ENCODE measurements at places on chromosomes 2 and 18. TPM values are rescaled to one million over a fixed set of nuclear protein-coding genes. Genes with fewer than 3 reads are reported as not detected.

DNA sequence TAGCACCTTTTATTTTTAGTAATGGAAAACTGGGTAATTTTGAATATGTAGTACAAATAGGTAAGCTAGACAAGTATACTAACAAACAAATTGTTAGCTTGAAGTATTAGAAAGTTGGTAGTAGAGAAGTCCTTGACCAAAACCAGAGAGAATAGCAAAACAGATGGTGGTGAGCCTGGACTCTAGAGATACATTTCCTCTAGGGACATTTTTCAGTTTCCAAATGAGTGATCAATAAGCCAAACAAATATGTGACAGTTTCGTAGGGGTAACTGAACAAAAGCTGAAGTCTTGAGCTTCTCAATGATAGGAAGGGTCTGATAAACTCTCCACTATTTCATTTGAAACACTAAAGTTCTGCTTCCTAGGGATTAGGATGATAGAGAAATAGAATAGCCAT is 692.0 kb upstream of the FAM98A start:
- no peaks in the 10 kb centered on the region for H3K4me1 ChIP-seq
- H3K4me3 ChIP-seq, result no peak overlapping the region
- no peak for DNase-seq
- H3K27ac ChIP-seq, result no peak overlapping the region
- H3K36me3 ChIP-seq, result no peaks in the 10 kb centered on the region

GRCh38 chr2:207164006-207164831 is 1.5 kb downstream of the KLF7 start:
- peaks cover 11% of the 10 kb centered on the region for H3K4me1 ChIP-seq
- H3K27me3 ChIP-seq, result no peaks in the 10 kb centered on the region
- no peaks in the 10 kb centered on the region for H3K36me3 ChIP-seq
- no peak overlapping the region for H3K27ac ChIP-seq
- peak overlapping the region; percentile 84 for H3K4me3 ChIP-seq
- DNase-seq, result peak; percentile 16

Gene SPEG
- 1.0 TPM for total RNA-seq

Gene DRC1
- not detected for total RNA-seq

GRCh38 chr2:175836361-175836760 is 165.7 kb downstream of the LNPK start:
- H3K27ac ChIP-seq, result no peak overlapping the region
- H3K4me3 ChIP-seq, result no peak overlapping the region
- no peak for DNase-seq
- H3K36me3 ChIP-seq, result no peaks in the 10 kb centered on the region
- H3K4me1 ChIP-seq, result no peaks in the 10 kb centered on the region

Gene TFPI
- total RNA-seq, result not detected

DNA sequence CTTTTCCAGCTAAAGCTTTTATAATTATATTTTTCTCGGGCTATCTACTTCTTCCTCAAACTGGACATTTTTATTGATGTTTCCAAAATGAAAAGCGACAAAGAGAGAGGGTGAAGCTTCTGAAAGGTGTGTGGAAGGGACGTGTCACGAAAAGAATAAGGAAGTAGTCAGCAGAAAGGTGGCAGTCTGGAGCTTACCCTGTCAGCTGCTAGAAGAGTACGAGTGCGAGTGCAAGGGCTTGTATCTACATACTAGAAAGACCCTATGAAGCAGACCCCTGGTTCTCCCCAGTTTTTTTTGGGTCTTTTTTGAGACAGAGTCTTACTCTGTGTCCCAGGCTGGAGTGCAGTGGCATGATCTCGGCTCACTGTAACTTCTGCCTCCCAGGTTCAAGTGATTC is 14.6 kb downstream of the FHL2 start:
- H3K4me1 ChIP-seq, result no peaks in the 10 kb centered on the region
- no peak for DNase-seq
- H3K27me3 ChIP-seq, result no peaks in the 10 kb centered on the region
- H3K27ac ChIP-seq, result no peak overlapping the region
- H3K36me3 ChIP-seq, result no peaks in the 10 kb centered on the region

DNA sequence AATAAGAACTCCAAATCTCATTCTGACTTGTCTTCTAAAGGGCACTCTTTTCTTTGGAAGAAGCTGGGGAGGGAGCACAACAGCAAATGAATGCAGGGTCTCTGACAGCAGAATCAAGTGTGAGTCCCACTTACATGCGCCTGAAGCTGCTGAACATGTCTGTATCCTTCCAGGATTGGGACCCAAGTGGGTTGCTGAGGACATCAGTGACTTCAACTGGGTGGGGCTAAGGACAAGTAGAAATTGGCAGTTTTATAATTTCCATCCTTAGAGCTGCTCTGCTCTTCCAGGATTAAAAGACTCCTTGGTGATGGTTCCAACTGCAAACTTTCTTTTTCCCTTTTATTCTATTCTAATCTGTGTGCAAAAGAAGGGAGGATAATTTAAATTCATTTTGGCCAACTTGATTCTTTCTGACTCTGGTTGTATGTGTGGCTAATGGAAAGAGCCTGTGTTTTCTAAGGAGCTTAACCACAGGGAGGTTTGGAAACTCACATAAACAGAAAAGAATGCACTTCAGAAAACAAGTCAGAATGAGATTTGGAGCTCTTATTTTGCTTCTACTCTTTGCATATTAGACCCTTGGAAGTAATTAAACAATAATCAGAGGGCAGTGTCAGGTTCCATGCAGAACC is 20.6 kb downstream of the ANTXR1 start:
- no peak for DNase-seq
- no peaks in the 10 kb centered on the region for H3K36me3 ChIP-seq
- no peaks in the 10 kb centered on the region for H3K4me1 ChIP-seq
- no peaks in the 10 kb centered on the region for H3K27me3 ChIP-seq
- H3K27ac ChIP-seq, result no peak overlapping the region
- no peak overlapping the region for H3K4me3 ChIP-seq

Gene ABCB11
- total RNA-seq, result not detected

- H3K4me1 ChIP-seq, result no peaks in the 10 kb centered on the region
- H3K27me3 ChIP-seq, result no peaks in the 10 kb centered on the region
- no peak for DNase-seq
- H3K27ac ChIP-seq, result no peak overlapping the region
Observed at GRCh38 chr2:108907822-108908712, 81.0 kb downstream of the EDAR start.

- H3K36me3 ChIP-seq, result no peaks in the 10 kb centered on the region
- no peaks in the 10 kb centered on the region for H3K4me1 ChIP-seq
- no peak overlapping the region for H3K27ac ChIP-seq
Observed at GRCh38 chr18:13521418-13521817, 204.9 kb downstream of the FAM210A start.

DNA sequence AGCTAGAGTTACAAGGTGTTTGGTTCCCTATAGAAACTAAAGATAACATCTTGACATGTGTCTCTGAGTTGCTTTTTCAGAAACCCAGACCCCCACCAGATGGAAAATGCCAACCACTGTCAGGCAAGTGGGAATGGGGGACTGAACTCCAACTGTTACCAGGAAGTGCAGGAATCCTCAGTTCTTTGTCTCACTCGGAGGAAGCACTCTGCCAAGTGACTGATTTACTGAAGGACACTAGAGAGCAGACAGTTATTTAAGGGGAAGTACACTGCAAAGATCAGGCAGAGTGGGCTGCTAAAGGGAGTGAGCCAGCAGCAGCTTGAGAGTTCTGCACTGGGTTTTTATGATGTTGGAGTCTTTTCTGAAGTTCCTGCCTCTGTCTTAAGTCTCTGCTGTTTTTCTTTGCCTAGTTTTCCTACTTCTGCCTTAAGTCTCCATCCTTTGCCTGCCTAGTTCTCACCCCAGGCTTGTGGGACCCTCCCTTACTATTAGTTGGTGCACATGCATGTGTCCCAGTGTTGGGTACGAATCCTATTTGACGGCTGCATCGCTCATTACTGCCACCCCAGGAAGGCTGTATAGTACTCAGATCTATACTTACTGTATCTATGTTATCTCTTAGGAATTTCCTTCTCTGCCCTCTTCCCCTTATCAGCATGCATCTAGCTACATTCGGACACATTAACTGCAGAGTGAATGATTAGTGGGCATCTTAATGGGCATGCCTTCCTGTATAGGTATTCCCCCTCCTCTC is 97.1 kb downstream of the TEX51 start:
- H3K36me3 ChIP-seq, result no peaks in the 10 kb centered on the region
- H3K4me1 ChIP-seq, result no peaks in the 10 kb centered on the region
- no peak for DNase-seq
- H3K4me3 ChIP-seq, result no peak overlapping the region

GRCh38 chr2:960061-960736 is 9.6 kb downstream of the SNTG2 start:
- H3K27ac ChIP-seq, result no peak overlapping the region
- no peaks in the 10 kb centered on the region for H3K36me3 ChIP-seq
- H3K27me3 ChIP-seq, result no peaks in the 10 kb centered on the region
- H3K4me3 ChIP-seq, result no peak overlapping the region
- no peak for DNase-seq

- no peak overlapping the region for H3K4me3 ChIP-seq
- peaks cover 50% of the 10 kb centered on the region for H3K4me1 ChIP-seq
- H3K36me3 ChIP-seq, result no peaks in the 10 kb centered on the region
Observed at GRCh38 chr18:79515944-79516351, 120.2 kb downstream of the NFATC1 start.

- no peak overlapping the region for H3K27ac ChIP-seq
- no peak overlapping the region for H3K4me3 ChIP-seq
- no peaks in the 10 kb centered on the region for H3K4me1 ChIP-seq
- no peaks in the 10 kb centered on the region for H3K27me3 ChIP-seq
- DNase-seq, result no peak
- H3K36me3 ChIP-seq, result no peaks in the 10 kb centered on the region
Observed at GRCh38 chr18:50494569-50494968, 65.3 kb upstream of the MAPK4 start.

- no peaks in the 10 kb centered on the region for H3K27me3 ChIP-seq
- H3K36me3 ChIP-seq, result no peaks in the 10 kb centered on the region
- no peaks in the 10 kb centered on the region for H3K4me1 ChIP-seq
- DNase-seq, result no peak
- H3K27ac ChIP-seq, result no peak overlapping the region
Observed at GRCh38 chr18:72973841-72974240, 106.1 kb upstream of the NETO1 start.

DNA sequence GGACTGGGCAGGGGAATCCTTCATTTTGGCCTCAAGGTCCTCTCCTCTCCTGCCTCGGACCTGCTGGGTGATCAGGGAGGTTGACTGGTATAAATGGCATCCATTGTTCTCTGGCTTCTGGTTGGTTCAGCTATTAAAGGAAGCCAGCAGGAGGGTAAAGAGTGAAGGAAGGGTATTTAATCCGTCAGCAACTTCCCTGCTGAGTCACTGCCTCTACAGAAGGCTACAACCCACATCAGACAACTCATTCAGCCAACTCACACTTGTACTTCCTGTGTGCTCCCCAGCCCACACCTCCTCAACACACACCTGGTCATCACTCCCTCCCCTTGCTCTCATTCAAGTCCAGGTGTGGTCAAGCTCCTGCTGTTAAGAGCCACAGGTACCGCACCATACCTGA is 68.3 kb upstream of the MRPS9 start:
- no peak for DNase-seq
- no peak overlapping the region for H3K4me3 ChIP-seq
- H3K36me3 ChIP-seq, result no peaks in the 10 kb centered on the region
- H3K27ac ChIP-seq, result no peak overlapping the region

Gene RNF181
- 95.1 TPM for total RNA-seq

GRCh38 chr18:55268628-55269275 is 309.5 kb upstream of the CCDC68 start:
- no peaks in the 10 kb centered on the region for H3K4me1 ChIP-seq
- DNase-seq, result no peak
- H3K27me3 ChIP-seq, result no peaks in the 10 kb centered on the region
- no peaks in the 10 kb centered on the region for H3K36me3 ChIP-seq
- H3K4me3 ChIP-seq, result no peak overlapping the region
- H3K27ac ChIP-seq, result no peak overlapping the region

GRCh38 chr18:63179422-63179821 is 140.1 kb downstream of the BCL2 start:
- H3K27ac ChIP-seq, result no peak overlapping the region
- peaks cover 39% of the 10 kb centered on the region for H3K4me1 ChIP-seq
- H3K27me3 ChIP-seq, result no peaks in the 10 kb centered on the region
- no peaks in the 10 kb centered on the region for H3K36me3 ChIP-seq
- no peak for DNase-seq
- no peak overlapping the region for H3K4me3 ChIP-seq

Gene KLHL14
- not detected for total RNA-seq

Gene SERPINB2
- total RNA-seq, result 1.2 TPM

DNA sequence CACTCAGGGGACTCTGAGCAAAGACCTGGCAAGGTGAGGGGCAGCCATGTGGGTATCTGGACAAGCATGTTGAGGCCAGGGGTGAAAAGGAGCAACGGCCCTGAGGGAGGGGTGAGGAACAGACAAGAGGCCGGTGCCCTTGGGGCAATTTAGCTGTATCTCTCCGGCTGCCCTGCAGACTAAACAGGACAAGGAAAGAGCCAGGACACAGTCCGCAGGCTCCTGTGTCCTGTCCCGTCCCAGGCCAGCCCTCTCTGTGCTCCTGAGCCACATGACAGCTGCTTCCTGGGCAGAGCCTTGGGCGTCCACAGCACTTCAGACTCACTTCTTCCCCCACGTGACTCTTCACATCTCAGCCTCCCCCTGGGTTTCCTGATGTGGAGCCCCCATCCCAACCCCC is 206.1 kb downstream of the KLHL29 start:
- H3K4me1 ChIP-seq, result no peaks in the 10 kb centered on the region
- H3K4me3 ChIP-seq, result no peak overlapping the region

Gene SCN9A
- not detected for total RNA-seq

Gene GCG
- total RNA-seq, result not detected

GRCh38 chr2:165874445-165875039 is 79.0 kb downstream of the TTC21B start:
- peaks cover 3% of the 10 kb centered on the region for H3K4me1 ChIP-seq
- H3K4me3 ChIP-seq, result no peak overlapping the region
- H3K36me3 ChIP-seq, result no peaks in the 10 kb centered on the region
- H3K27ac ChIP-seq, result no peak overlapping the region
- no peaks in the 10 kb centered on the region for H3K27me3 ChIP-seq

Gene CIDEA
- not detected for total RNA-seq

DNA sequence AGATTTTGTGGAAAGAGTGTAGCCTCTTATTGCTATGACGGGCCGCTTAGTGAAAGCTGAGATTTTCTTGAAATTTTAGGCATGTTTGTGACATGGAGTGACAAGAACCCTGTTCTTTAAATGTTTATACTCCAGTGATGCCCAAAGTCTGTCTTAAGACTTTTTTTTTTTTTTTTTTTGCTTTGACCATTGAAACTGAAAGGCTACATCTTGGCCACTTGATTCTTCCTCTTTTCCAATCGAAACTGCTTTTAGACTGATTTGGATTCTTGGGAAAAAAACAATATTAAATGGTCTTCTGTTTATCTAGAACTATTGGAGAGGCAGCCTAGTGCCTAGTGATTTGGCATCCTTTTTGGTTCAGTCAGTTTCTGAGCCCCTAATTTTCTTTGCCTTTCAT is 2.4 kb upstream of the SLC8A1 start:
- no peak for DNase-seq
- H3K4me3 ChIP-seq, result no peak overlapping the region
- no peaks in the 10 kb centered on the region for H3K27me3 ChIP-seq
- H3K36me3 ChIP-seq, result no peaks in the 10 kb centered on the region
- H3K4me1 ChIP-seq, result no peaks in the 10 kb centered on the region
- H3K27ac ChIP-seq, result no peak overlapping the region

- H3K4me3 ChIP-seq, result no peak overlapping the region
- H3K4me1 ChIP-seq, result no peaks in the 10 kb centered on the region
- H3K27me3 ChIP-seq, result peaks cover 17% of the 10 kb centered on the region
- no peak overlapping the region for H3K27ac ChIP-seq
- DNase-seq, result no peak
- no peaks in the 10 kb centered on the region for H3K36me3 ChIP-seq
Observed at GRCh38 chr2:127663566-127664064, 11.7 kb downstream of the LIMS2 start.

- no peak overlapping the region for H3K27ac ChIP-seq
- DNase-seq, result no peak
- H3K36me3 ChIP-seq, result no peaks in the 10 kb centered on the region
- no peaks in the 10 kb centered on the region for H3K4me1 ChIP-seq
- no peak overlapping the region for H3K4me3 ChIP-seq
Observed at GRCh38 chr2:211328126-211328525, 771.7 kb downstream of the CPS1 start.

Gene SPDYA
- 0.83 TPM for total RNA-seq

Gene STK39
- total RNA-seq, result 28.3 TPM
